ENCODE measurements at places on chromosomes 11 and 22. TPM values are rescaled to one million over a fixed set of nuclear protein-coding genes. Genes with fewer than 3 reads are reported as not detected.

Gene UBTFL1
- not detected for total RNA-seq

Gene MAPK8IP1
- total RNA-seq: 285 TPM

Gene CCDC87
- 0.22 TPM for total RNA-seq

Gene TSPAN18
- total RNA-seq: 45.5 TPM

Gene CSNK2A3
- total RNA-seq: 2.1 TPM

Gene GRIA4
- 0.45 TPM for total RNA-seq

Gene MS4A6E
- total RNA-seq: 0.53 TPM

Gene DKK3
- 201 TPM for total RNA-seq

Gene NPTXR
- 6.9 TPM for total RNA-seq

Gene MIOX
- total RNA-seq: not detected

Gene FIBIN
- 54.1 TPM for total RNA-seq

Gene TMEM135
- 35.7 TPM for total RNA-seq

Gene C22orf15
- total RNA-seq: 0.49 TPM

Gene UBQLNL
- total RNA-seq: 1.5 TPM

Gene FAM111B
- 0.89 TPM for total RNA-seq

Gene ENTHD1
- 4.9 TPM for total RNA-seq

Gene MYBPC3
- total RNA-seq: 0.53 TPM

Gene GGTLC2
- not detected for total RNA-seq

Gene GGTLC3
- not detected for total RNA-seq

Gene ZFPL1
- 32.9 TPM for total RNA-seq

Gene FAT3
- 2.2 TPM for total RNA-seq

Gene A4GALT
- 106 TPM for total RNA-seq

Gene RAC2
- total RNA-seq: 18.9 TPM

Gene PGA4
- not detected for total RNA-seq

Gene AQP11
- total RNA-seq: 1.4 TPM
